ENCODE measurements at places on chromosomes 7 and 10. TPM values are rescaled to one million over a fixed set of nuclear protein-coding genes. Genes with fewer than 3 reads are reported as not detected.

The LIPM gene
- total RNA-seq: not detected

The OR2A14 gene
- not detected for total RNA-seq

The LMOD2 gene
- total RNA-seq: not detected

DNA sequence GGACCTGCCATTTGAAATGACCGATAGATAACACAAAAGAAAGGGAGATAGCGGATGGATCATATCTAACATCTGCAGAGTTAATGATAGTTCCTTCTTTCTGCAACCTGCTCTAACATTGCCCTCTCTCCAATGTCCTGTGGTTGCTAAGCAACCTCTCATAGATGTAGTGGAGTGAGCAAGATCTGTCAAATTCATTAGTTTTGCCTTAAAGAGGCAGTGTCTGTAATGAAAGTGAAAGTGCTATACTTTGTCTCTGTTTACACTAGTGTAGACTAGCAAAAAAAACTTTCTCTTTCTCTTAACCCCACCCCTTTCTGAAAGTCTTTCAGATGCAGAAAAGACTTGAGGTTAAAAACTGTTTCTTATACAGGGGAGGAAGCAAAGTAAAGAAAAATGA, 1196.9 kb downstream of the SORCS3 start:
- peaks cover 42% of the 10 kb centered on the region for H3K4me1 ChIP-seq
- H3K27ac ChIP-seq: no peak overlapping the region
- H3K27me3 ChIP-seq: no peaks in the 10 kb centered on the region
- H3K36me3 ChIP-seq: no peaks in the 10 kb centered on the region

- H3K4me3 ChIP-seq: no peak overlapping the region
- H3K27ac ChIP-seq: no peak overlapping the region
- no peaks in the 10 kb centered on the region for H3K4me1 ChIP-seq
- DNase-seq: no peak
These were observed 5.5 kb upstream of the PRKAR1B start for GRCh38 chr7:732556-732955.

DNA sequence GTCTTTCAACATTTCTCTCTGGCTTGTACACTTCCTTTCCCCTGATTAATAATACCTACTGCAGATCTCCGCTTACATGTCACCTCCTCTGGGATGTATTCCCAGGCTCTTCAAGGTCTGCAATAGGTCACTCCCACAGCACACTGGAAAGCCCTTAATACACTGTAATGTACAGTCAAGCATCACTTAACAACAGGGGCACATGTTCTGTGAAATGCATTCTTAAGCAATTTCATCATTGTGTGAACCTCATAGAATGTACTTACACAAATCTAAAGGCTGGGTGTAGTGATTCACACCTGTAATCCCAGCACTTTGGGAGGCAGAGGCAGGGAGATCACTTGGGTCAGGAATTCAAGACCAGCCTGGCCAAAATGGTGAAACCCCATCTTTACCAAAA, 1.9 kb downstream of the COX15 start:
- H3K27me3 ChIP-seq: no peaks in the 10 kb centered on the region
- H3K36me3 ChIP-seq: peaks cover 15% of the 10 kb centered on the region
- no peaks in the 10 kb centered on the region for H3K4me1 ChIP-seq
- H3K27ac ChIP-seq: no peak overlapping the region
- H3K4me3 ChIP-seq: no peak overlapping the region
- DNase-seq: no peak

- peak; percentile 9 for DNase-seq
- H3K36me3 ChIP-seq: no peaks in the 10 kb centered on the region
- H3K27ac ChIP-seq: no peak overlapping the region
- H3K4me1 ChIP-seq: no peaks in the 10 kb centered on the region
These were observed 141.7 kb upstream of the CCDC6 start for GRCh38 chr10:60048091-60048501.

GRCh38 chr10:83373671-83374070, 765.6 kb upstream of the GHITM start:
- H3K27me3 ChIP-seq: no peaks in the 10 kb centered on the region
- H3K36me3 ChIP-seq: no peaks in the 10 kb centered on the region
- no peak overlapping the region for H3K27ac ChIP-seq
- no peaks in the 10 kb centered on the region for H3K4me1 ChIP-seq

- H3K4me3 ChIP-seq: no peak overlapping the region
- no peaks in the 10 kb centered on the region for H3K27me3 ChIP-seq
- no peaks in the 10 kb centered on the region for H3K4me1 ChIP-seq
- DNase-seq: no peak
- H3K36me3 ChIP-seq: peaks cover 72% of the 10 kb centered on the region
- no peak overlapping the region for H3K27ac ChIP-seq
These were observed 101.1 kb downstream of the BTAF1 start for GRCh38 chr10:92024700-92025099.

- peaks cover 16% of the 10 kb centered on the region for H3K27me3 ChIP-seq
- DNase-seq: no peak
- H3K4me3 ChIP-seq: no peak overlapping the region
- H3K36me3 ChIP-seq: no peaks in the 10 kb centered on the region
- no peak overlapping the region for H3K27ac ChIP-seq
These were observed 3.2 kb downstream of the TSPAN33 start for GRCh38 chr7:129147731-129148130.
